Endodermal cell (in vitro differentiated cells): ENCODE measurements at places on chromosomes 6 and 20. TPM values are rescaled to one million over a fixed set of nuclear protein-coding genes. Genes with fewer than 3 reads are reported as not detected.

ENPP1 gene
- 16.0 and 16.1 TPM in 2 replicates for total RNA-seq

MAP7 gene
- total RNA-seq = 48.7 and 52.5 TPM in 2 replicates

GLP1R gene
- not detected in 3 replicates for total RNA-seq

RAD21L1 gene
- 1.3 to 1.4 TPM in 2 of 3 replicates, not detected in the other for total RNA-seq

SASH1 gene
- 12.4 and 14.5 TPM in 2 replicates for total RNA-seq

TBC1D32 gene
- 13.0 and 16.5 TPM in 2 replicates for total RNA-seq

WFDC13 gene
- not detected in 2 replicates for total RNA-seq

ERVFRD-1 gene
- total RNA-seq = not detected in 3 replicates

BPIFB4 gene
- total RNA-seq = 0.22 TPM in 1 of 2 replicates, not detected in the other

MYBL2 gene
- 91.8 to 190 TPM (median 182 TPM) in 3 replicates for total RNA-seq

OXT gene
- total RNA-seq = not detected in 3 replicates

TNF gene
- 0.35 TPM in 1 of 3 replicates, not detected in the others for total RNA-seq

GPR63 gene
- 4.8 and 5.0 TPM in 2 replicates for total RNA-seq

FAM83C gene
- total RNA-seq = not detected in 3 replicates

FILIP1 gene
- 0.35 and 0.66 TPM in 2 replicates for total RNA-seq

EDN1 gene
- 0.27 to 0.40 TPM in 2 of 3 replicates, not detected in the other for total RNA-seq

UBE2C gene
- 139 and 157 TPM in 2 replicates for total RNA-seq

HLA-DOA gene
- total RNA-seq = 10.6 and 11.1 TPM in 2 replicates

TSPO2 gene
- total RNA-seq = not detected in 2 replicates

DNA sequence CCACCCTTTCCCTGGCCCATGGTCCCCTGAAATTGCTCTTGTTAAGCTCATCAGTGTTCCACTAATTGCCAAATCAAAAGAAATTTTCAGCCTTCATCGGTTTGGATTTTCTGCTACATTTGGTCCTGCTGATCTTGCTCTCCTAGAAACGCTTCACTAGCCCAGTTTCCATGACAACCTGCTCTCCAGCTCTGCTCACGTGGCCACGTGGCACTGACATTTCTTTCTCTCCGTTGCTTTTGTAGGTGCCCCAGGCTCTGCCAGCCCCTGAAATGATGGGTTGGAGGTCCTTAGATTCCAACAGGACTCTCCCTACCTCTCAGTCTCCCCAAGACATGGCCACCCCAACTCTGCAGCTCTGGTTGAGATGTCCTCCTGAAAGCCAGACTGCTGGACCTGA, 45.8 kb upstream of the NNAT start:
- peak; percentile 26 for DNase-seq

DNA sequence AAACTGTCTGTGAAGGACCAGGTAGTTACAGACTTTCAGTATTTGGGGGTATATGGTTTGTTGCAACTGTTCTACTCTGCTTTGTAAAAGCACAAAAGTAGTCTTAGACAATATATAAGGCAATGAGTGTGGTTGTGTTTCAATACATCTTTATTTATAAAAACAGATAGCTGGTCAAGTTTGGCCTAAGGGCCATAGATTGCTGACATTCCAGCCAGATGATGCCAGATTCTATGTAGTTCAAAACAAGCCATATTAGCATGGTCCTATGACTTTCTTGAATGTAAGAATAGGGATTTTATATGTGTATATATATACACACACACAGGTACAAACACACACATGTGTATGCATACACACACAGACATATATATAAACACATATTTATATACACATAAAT, 201.8 kb downstream of the GRIK2 start:
- DNase-seq = no peak

GRCh38 chr6:168361766-168362165, 42.2 kb upstream of the DACT2 start:
- no peak for DNase-seq

DNA sequence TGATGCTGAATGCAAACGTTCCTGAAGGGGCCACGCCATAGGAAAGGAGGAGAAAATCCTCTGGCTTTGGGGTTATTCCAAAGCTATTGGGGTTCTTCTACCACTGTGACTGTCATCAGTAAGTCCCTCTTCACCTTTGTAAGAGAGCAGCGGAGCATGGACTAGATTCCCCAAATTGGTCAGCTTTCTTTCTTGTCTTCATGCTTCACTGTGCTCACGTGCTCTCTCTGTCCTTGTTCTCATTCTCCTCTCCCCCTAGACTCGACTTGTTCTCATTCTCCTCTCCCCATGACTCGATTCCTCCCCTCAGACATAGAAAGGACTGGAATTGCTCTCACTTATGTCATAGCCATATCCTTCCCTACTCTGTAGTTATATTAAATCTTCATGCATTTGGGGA, 54.8 kb upstream of the ADGRG6 start:
- no peak for DNase-seq

GRCh38 chr6:169211881-169212280, 41.8 kb downstream of the THBS2 start:
- DNase-seq = no peak

- DNase-seq = no peak
These were observed 145.9 kb downstream of the SYCP2 start for GRCh38 chr20:59787538-59787890.

DNA sequence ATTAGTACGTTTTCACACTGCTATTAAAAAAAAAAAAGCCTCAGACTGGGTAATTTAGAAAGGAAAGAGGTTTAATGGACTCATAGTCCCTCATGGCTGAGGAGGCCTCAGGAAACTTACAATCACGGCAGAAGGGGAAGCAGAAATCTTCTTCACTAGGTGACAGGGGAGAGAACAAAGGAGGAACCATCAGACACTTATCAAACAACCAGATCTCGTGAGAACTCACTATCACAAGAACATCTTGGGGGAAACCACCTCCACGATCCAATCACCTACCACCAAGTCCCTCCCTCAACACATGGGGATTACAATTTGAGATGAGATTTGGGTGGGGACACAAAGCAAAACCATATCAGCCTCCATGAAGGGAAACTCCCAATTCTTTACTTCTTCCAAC, 85.2 kb upstream of the MAFB start:
- peak; percentile 13 for DNase-seq

GRCh38 chr6:1527073-1527457, 82.7 kb upstream of the FOXC1 start:
- DNase-seq = peak; percentile 75

DNA sequence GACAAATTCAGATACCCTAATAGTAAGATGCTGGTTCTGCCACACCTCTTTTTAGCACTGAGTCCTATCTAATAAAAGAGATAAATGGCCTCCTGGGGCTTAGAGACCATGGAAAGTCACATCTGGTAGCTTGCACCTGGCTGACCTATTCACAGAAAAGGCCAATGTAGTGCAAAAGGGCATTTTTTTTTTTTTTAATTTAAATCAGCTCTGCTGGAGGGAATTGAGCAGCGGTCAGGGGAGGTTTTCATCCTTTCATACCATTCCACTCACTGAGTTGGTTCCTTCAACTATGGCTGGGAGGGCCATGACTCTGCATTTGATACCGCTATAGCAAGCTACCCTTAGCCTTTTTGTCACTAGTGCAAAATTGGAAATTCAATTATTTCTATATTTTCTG, 20.1 kb upstream of the HS3ST5 start:
- no peak for DNase-seq

DNA sequence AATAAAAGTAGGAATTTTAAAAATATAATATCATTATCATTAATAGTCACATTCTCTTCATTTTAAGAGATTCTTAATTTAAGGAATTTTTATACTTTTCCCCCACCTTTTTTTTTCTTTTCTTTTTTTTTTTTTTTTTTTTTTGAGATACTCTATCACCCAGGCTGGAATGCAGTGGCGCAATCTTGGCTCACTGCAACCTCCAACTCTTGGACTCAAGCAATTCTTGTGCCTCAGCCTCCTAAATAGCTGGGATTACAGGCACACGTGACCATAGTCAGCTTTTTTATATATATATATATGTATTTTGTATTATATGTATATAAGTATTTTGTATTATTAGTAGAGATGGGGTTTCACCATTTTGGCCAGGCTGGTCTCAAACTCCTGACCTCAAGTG, 457.7 kb downstream of the CDKAL1 start:
- no peak for DNase-seq

- peak; percentile 46 for DNase-seq
These were observed 2.1 kb downstream of the KHDRBS2 start for GRCh38 chr6:62283796-62284411.

- no peak for DNase-seq
These were observed 20.4 kb downstream of the PREP start for GRCh38 chr6:105382496-105382895.

DNA sequence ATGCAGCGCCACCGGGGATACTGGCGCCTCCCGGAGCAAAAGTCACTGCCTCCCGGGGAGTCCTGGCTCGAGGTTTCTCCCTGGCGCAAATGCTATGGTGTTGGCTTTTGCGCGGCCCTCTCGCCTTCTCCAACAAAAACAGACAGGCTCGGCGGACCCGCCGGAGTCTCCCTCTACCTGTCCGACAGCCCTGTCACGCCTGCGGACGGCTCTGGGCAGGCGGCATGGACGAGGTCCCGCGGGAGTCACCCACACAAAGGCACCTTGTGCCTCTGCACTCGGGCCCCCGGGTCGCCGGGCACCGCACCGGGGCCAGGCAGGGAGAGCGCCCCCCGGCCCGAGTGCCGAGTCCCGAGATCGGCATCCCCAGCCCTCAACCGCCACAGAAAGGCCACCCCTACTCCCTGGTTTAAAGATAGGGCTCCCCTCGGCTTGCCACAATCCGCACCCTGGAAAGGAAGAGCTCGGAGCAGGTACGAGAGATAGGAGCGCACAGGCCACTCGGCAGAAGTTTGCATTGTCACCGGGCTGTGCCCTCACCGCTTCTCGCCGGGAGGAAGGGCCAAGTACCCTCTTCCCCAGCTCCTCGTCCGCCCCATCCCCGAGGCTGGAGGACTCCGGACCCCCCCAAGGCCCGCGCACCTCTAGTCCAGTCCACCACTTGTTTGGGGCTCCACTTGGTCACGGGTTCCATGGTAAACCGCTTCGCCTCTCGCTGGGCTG, 903 bp downstream of the CNKSR3 start:
- DNase-seq = peak; percentile 83

DNA sequence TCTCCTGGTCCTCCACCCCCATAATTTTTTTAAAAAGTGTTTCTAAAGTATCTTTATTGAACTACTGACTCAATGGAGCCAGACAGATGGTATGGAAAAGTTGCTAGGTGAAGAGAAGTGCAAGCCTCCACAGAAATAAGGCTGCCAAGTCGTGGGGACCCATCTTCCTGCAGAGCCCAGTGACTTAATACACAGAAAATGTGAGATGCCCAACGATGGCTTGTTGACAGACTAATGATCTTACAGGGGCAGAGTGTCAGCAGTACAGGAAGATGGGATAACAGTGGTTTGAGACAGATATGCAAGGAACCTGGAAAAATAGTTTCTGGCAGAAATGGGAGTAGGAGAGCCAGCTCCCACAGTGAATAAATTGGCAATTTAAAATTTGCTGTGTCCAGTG, 43.3 kb downstream of the FYN start:
- no peak for DNase-seq

GRCh38 chr6:5617179-5617578, 355.9 kb downstream of the FARS2 start:
- no peak for DNase-seq

GRCh38 chr6:1082285-1082935, 229.5 kb upstream of the FOXQ1 start:
- no peak for DNase-seq

- peak; percentile 80 for DNase-seq
These were observed 70.6 kb upstream of the SOX4 start for GRCh38 chr6:21522797-21523456.

- DNase-seq = no peak
These were observed 246.0 kb upstream of the FLRT3 start for GRCh38 chr20:14583413-14583812.

DNA sequence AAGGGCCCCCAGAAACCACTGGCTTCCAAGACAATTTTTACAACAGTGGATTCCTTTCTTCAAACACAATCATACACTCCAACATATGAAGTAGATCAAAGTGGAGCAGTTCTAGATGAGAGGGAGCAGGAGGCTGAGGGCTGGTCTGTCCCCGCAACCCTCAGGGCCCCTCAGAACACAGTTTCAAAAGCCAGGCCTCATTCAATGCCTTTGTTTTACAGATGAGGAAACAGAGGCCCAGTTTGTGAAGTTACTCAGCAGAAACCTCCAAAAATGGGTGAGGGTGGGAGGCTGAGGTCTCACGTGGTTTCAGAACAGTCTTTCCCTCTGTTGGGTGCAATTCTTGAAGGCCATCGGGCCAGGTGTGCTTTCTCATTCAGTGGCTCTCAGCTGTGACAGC, 134.9 kb downstream of the SCML4 start:
- DNase-seq = peak; percentile 22

DNA sequence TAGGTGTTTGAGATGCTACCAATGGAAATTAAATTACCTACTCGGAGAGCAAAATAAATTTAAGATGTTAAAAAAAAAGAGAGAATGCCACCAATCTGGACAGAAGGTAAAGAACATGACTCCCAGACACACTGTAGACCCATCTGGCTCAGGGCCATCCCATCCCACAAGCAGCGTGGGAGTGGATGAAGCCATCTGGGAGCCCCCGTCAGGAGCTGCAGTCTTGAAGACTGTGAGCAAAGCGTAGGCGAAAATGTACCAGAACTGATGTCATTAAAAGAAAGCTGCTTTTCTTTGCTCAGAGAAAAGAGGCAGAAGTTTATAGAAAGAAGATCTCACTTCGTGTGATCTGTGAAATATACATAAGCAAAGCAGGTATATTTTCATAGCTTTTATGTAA, 815.7 kb downstream of the QKI start:
- no peak for DNase-seq

DNA sequence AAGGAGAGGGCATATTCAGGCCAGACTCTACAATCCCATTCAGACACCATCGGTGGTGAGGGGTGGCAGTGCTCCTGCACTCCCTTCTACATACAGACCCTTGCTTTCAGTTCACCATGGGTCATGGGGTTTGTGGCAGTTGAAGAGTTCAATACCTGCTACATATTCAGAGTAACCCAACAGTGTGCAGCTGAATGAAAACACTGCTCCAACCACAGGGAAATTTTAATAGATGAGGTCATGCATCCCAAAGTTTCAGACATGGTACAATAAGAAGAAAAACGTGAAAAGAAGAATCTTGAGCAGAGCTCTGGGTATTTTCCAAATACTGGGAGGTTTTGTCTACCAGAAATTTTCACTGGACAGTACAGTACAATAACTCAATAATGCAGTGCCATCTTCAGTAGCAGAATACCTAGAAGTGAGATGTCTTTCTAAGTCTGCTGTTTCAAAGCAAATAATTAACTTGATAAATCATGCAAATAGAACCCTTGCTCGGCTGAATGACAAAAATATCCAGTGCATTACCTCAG, 162.1 kb downstream of the PTPRK start:
- no peak for DNase-seq

GRCh38 chr6:79672631-79673111, 41.5 kb downstream of the SH3BGRL2 start:
- no peak for DNase-seq

GRCh38 chr20:10897336-10897735, 223.5 kb upstream of the JAG1 start:
- no peak for DNase-seq

DNA sequence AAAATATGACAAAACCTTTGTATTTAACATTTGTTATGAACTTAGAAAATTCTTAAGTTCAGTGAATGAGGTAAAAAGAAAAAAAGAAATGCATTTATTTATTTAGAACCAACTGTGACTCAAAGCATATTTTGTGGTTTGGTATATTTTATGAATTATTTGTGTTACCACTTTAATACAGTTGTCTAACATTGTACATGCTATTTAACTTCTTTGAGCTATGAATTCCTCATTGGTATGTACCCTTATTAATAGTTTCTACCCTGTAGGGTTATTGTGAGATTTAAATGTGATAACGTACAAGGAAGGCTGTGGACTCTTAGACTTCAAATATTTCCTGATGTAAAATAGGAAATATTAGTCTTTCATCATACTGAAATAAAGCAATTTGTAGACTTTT, 162.6 kb downstream of the MMUT start:
- DNase-seq = no peak
